ENCODE measurements at places on chromosomes 12 and 14.

DNA sequence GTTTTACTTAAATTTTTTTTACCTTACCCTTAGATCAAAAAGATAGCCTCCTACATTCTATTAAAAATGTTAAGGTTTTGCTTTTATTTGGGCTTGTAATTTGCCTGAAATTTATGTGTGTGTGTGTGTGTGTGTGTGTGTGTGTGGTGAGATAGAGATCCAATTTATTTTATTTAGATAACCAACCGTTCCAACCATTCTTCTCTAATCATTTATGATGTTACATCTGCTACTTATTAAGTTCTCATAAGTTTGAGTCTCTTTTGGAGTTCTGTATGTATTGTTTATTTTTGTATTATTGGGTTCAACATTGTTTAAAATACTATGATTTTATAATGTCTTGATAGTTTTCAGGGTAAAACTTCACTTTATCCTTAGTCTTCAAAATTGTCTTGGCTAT is 70.6 kb upstream of the PAWR start:
- DNase-seq: no peak

DNA sequence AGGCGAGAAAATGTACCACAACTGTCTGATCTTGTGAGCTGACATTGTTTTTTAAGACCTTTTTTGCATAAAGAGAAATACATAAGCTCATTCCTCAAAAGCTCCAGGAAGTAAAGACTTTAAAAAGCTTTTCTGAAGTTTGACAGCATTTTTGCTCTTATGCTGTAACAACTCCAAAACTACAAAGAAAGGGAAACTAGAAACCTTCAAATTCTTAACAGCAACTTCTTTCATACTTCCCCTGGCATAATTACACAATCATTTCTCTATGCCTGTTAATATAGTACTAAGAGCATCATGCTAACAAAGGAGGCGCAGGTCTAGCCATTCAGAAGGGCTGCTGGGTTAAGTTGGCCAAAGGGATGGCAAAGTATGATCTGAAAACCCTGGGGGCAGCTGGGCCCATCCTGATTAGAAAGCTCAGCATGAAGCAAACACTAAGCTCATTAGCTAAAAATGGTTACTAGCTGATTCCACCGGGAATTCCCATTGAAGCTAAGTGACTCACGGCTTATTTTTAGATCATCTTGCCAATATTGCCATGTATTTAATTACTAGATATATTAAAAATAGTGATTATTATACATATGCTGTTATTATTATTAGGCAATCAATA is 26.1 kb upstream of the ANP32D start:
- no peak for DNase-seq

DNA sequence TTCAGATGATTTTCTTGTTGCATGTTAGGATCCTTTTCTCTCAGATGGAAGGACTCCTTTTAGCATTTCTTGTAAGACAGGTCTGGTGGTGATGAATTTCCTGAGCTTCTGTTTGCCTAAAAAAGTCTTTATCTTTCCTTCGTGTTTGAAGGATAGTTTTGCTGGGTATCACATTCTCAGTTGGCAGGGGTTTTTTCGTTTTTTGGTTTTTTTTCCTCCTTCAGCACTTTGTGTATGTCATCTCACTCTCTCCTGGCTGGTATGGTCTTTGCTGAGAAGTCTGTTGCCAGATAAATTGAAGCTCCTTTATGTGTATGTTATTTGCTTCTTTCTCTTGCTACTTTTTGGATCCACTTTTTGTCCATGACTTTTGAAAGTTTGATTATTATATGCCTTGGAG is 15.6 kb upstream of the TXNRD1 start:
- no peak for DNase-seq

GRCh38 chr14:20341646-20342045 is 1.8 kb upstream of the PARP2 start:
- DNase-seq: no peak

- DNase-seq: no peak
These were observed 50.5 kb downstream of the TRAF3 start for GRCh38 chr14:102827716-102828115.

GRCh38 chr14:36522972-36523715 is 3.1 kb upstream of the NKX2-1 start:
- no peak for DNase-seq

DNA sequence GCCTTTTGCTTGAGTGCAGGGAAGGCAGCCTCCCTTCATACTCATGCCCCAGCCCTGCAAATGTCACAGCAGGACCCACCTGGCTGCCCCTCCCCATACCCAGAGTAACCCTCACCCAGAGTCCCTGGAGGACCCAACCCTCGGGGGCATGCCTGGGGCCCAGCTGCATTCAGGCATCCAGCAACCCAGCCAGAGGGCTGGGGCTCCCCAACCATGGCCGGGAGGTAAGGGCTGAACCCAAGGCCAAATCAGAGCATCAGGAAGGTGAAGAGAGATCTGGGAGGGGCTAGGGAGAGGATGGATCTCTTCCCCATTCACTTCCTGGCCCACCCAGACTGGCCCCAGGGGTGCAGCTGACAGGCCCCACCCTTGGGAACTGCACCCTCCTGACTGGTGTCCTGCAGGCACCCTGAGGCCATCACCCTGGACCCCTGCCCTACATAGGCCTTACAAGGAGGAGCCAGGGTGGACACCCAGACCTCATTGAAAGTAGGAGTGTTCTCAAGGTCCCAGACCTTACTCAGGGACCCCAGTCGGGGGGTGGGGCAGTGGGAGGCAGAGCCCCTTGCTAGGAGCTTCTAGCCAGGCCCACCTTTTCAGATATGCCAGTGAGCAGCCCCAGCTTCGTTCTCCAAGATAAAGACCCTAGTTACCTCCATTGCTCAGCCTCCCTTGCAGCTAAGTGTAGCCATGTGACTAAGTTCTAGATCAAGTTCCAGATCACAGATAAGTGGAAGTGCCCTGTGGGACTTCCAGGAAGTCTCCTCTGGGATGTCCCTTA is 849 bp upstream of the PLD4 start:
- DNase-seq: no peak

DNA sequence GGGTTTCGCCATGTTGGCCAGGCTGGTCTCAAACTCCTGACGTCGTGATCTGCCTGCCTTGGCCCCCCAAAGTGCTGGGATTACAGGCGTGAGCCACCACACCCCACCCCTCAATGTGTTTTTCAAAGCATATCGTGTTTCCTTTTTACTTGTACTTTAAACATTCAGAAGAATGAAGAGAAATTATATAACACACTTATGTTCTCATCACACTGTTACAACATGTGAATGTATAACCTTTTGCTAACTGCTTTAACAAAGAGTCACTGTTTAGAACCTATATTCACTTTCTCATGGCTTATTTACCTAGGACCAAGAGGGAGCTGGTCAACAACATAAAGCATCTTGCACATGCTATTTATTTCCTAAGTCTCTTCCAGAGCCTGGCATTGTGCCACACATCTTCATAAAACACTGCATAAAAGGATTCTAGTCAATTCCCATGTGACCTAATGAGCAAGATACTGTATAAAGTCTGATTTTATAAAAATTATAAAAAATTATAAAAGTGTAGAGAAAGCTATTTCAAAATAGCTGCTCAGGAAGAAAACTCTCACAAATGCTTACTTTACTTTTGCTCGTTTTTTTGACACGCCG is 16.0 kb upstream of the ACTR6 start:
- DNase-seq: no peak

GRCh38 chr12:105995961-105996431 is 142.8 kb downstream of the NUAK1 start:
- no peak for DNase-seq

DNA sequence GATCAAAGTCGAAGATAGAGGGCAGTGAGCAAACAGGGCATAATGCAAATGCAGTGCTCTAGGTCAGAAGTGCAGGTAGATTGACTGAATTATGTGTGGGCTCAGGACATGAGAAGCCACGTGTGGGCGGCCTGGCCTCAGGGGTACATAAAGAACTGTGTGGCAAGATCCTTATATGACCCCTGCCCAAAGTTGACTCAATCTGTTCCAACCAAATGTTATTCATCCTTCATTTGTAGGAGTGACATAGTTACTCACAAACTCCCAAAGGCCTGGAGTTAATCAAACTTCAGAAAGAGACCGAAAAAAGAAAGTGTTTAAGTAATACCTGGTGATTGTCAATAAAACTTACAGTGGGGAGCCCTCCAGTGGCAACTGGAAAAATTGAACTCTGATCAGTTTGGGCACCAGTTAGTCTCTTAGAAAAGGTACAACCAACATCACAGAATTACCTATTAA is 150.4 kb upstream of the FAR2 start:
- DNase-seq: no peak

- DNase-seq: no peak
These were observed 87.0 kb upstream of the G2E3 start for GRCh38 chr14:30471980-30472379.

DNA sequence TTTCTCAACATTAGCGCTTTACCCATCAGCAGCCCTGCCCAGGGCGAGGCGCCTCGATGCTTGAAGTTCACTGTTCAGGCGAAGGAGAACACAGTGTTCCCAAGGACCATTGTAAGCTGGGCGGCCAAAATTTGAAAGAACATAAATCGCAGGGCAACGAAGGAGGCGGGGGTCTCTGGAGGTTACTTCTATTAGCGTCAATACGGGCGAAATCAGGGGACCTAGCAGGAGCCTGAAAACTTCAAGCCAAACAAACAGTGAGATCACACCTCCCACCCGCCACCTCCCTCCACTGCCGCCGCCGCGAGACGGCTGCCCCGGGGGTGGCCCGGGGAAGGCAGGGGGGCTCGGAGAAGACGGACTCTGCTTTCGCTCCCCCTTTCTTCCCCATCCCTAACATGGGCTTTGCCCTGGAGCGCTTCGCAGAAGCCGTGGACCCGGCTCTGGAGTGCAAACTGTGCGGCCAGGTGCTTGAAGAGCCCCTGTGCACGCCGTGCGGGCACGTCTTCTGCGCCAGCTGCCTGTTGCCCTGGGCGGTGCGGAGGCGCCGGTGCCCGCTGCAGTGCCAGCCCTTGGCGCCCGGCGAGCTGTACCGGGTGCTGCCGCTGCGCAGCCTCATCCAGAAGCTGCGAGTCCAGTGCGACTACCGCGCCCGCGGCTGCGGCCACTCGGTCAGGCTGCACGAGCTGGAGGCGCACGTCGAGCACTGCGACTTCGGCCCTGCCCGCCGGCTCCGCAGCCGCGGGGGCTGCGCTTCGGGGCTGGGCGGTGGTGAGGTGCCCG is at the start of gene PDZRN4:
TSS of gene PDZRN4 (plus strand) at position 263 of the 783 bp plus-strand sequence.
- DNase-seq: no peak

DNA sequence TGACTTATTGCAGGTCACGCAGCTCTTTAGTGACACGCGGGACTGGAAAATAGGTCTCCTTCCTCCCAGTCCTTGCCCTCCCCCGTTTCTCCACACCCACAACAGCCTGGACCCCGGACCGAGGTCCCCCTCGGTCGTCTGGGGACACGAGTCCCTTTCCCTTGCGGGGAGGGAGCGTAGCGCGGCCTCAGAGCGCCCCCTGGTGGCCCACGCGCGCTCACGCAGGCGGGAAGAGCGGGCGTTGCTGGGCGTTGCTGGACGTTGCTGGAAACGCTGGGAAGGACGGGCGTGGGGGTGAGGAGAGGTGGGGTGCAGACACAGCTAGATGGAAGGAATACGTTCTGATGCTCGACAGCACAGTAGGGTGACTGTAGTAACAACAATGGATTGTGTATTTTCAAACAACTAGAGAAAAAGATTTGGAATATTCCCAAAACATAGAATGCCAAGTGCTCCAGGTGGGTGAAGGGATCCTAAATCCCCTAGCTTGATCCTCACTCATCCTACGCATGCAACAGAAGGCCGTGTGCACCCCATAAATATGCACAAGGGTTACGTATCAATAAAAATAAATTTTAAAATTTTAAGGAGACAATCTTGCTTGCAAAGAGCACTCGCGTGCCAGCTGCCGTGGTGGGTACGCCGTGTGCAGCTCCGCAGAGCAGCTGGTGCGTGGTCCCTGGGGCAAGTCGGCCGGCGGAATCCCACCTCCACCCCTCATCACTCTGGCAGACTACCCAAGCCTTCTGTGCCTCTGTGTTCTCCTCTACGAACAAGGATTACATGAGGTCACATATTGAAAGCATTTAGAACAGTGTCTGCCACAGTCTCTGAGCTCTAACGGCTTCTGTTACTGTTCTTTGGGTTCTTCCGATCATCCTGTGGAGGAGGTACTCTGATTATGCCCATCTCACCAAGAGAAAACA is 87.4 kb downstream of the B4GALNT3 start:
- peak; percentile 56 for DNase-seq

GRCh38 chr12:81450920-81451739 is 308.0 kb downstream of the PPFIA2 start:
- no peak for DNase-seq

DNA sequence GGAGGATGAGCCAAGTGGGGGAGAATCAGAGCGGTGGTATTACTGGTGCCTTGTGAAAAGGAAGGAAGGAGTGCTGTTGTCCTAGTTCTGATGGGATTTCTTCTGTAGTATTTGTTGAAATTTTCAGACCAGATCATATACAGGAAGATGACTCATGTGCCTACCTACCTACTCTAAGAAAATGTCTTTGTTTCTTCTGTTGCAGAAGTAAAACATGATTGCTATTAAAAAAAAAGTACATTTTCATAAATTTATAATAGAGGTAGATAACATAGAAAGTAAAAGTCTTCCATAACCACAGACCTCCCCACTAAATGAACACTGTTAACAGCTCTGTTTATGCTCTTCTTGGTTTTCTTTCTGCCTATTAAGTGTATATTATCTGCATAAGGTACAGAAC is 26.9 kb downstream of the SAMD4A start:
- DNase-seq: no peak

Measured in T-helper 2 cell (primary cell).